ENCODE measurements at places on chromosomes 1 and 21. TPM values are rescaled to one million over a fixed set of nuclear protein-coding genes. Genes with fewer than 3 reads are reported as not detected.

MAD2L2 gene
- total RNA-seq = 32.7 TPM

LY9 gene
- not detected for total RNA-seq

PER3 gene
- 3.2 TPM for total RNA-seq

OR14K1 gene
- total RNA-seq = not detected

FHAD1 gene
- not detected for total RNA-seq

Measured in vein endothelial cell (primary cell).